ENCODE measurements at places on chromosomes 5 and 9.
A peak's percentile ranks its signal among the peaks of the same experiment; 100 is the strongest.

DNA sequence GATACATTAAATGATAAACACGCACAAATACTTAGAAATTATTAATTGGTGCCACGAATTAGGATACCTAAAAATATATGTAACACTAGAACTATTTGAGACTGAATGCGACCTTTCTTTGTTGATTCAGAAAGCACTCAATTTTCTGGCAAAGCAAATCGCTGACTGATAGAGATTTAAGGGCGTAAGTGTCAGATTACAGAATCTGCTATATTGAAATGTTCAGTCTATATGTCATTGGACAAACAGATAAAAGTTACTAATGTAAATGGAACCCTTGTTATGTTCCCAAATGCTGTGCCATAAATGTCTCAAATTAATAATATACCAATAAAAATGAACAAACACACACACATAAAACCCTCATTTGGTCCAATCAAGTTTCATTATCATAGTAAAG is 137.9 kb downstream of the MPDZ start:
- DNase-seq = no peak

DNA sequence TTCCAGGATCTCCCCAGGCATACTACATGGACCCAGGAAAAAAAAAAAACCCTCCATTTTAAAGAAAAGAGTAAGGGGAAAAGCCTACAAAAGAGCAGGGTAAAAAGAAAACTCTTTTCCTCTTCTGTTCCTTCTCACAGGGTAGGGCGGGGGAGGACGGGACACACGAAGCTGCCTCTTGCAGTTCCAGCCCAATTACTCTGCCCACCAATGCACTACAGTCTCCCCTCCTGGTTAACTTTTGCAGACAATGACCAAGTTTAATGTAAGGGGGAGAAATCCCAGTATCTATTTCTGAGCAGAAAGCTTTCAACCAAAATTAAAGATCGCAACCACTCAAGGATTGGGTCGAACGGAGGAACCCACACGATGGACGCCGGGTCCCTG is 1.3 kb downstream of the BRD3 start:
- DNase-seq = peak; percentile 20

DNA sequence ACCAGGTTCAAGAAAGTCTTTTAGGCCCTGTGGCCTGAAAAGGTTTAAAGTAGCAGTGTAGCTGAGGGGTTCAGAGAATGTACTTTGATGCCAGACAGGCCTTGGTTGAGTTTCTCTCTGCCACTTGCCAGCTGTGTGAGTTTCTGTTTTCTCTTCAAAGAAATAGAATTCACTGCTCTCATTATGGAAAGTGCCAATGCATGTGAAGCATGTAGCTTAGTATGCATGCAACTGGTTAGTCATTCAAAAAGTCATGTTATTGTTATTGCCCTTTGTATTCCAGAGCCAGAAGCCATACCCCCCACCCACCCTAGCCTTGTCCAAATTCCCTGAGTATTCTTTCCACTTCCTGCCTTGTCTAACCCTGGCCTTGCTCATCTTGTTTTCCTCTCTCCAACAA is 101.7 kb downstream of the ADRB2 start:
- DNase-seq = peak; percentile 44

DNA sequence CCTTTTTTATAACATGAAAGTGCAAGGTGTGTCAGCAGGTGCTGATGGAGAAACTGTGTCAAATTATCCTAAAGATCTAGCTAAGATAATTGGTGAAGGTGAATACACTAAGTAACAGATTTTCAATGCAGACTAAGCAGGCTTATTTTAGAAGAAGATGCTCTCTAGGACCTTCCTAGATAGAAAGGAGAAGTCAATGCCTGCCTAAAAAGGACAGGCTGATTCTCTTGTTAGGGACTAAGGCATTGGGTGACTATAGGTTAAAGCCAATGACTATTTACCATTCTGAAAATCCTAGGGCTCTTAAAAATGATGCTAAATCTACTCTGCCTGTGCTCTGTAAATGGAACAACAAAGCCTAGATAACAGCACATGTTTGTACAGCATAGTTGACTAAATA is 1682.4 kb downstream of the MAT2B start:
- no peak for DNase-seq

- no peak for DNase-seq
Observed at GRCh38 chr9:133553973-133554713, 19.6 kb downstream of the ADAMTSL2 start.

- DNase-seq = no peak
Observed at GRCh38 chr5:41708604-41708940, 161.7 kb downstream of the OXCT1 start.

GRCh38 chr5:160432196-160432595 is 10.5 kb downstream of the PTTG1 start:
- DNase-seq = no peak

Measured in kidney tubule cell (primary cell).